ENCODE measurements at places on chromosomes 2 and 18. TPM values are rescaled to one million over a fixed set of nuclear protein-coding genes. Genes with fewer than 3 reads are reported as not detected.

CUL3 gene
- 82.2 TPM for total RNA-seq

ACOXL gene
- total RNA-seq = 2.9 TPM

MERTK gene
- 6.1 TPM for total RNA-seq

DNA sequence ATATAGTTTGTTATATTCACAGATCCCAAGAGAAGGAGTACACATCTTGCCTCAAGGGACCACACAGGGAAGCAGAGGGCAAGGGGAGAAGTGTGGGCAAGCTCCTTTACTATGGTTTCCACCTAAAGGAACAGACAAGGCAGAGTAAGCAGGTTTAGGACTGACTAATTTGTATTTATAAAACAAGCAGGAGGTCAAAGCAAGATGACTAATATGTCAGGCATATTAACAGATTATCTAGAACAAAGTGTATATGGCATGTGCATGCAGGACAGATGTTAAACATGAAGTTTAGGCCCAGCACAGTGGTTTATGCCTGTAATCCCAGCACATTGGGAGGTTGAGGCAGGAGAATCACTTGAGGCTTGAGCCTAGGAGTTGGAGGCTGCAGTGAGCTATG is 3.7 kb upstream of the LRP2 start:
- peaks cover 8% of the 10 kb centered on the region for H3K27me3 ChIP-seq
- H3K4me3 ChIP-seq = no peak overlapping the region
- H3K36me3 ChIP-seq = no peaks in the 10 kb centered on the region
- DNase-seq = no peak

DNA sequence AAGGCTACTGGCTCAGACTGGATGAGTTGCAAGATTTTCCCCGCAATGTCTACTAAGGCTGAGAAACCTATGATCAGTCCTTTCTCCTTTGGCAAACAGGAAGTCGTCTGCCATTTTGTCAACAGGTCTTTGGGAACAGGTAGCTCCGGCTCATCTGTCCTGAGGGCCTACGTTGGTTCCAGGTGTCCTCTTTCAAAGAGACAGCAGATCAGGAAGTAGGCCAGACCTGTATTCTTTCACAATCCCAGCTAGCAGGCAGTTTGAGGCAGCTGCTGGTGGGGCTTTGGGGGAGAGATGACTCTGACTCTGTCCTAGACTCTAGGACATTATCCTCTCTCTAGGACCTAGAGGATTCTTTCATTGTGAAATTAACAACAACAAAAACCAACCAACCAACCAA is 98.6 kb downstream of the ACTR2 start:
- no peak for DNase-seq
- no peak overlapping the region for H3K27ac ChIP-seq
- peaks cover 22% of the 10 kb centered on the region for H3K4me1 ChIP-seq
- no peaks in the 10 kb centered on the region for H3K36me3 ChIP-seq
- no peak overlapping the region for H3K4me3 ChIP-seq
- H3K27me3 ChIP-seq = no peaks in the 10 kb centered on the region

- H3K27me3 ChIP-seq = no peaks in the 10 kb centered on the region
- no peak overlapping the region for H3K27ac ChIP-seq
- no peaks in the 10 kb centered on the region for H3K36me3 ChIP-seq
- H3K4me1 ChIP-seq = peaks cover 10% of the 10 kb centered on the region
These were observed 1.6 kb downstream of the TXNL4A start for GRCh38 chr18:79986726-79987125.

- no peaks in the 10 kb centered on the region for H3K4me1 ChIP-seq
- no peak for DNase-seq
- no peaks in the 10 kb centered on the region for H3K36me3 ChIP-seq
These were observed 61.6 kb upstream of the TGFA start for GRCh38 chr2:70615222-70615621.

DNA sequence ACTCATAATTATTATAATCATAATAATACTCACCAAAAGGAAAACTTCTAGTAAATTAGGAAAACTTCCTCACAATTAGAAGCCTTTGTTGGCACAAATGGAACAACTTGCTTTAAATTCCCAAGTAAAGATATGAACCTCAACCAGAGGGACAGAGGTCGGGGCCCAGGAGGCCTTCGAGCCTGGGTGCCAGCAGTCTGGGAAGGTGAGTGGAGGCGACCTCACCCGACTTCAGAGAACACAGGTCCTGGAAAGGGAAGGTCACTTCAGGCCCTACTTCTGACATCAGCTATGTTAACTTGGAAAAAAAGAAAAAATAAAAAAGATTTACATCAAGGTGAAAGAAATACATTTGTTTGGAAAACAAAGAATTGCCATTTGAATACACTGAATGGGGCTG is 350.0 kb upstream of the MYT1L start:
- no peaks in the 10 kb centered on the region for H3K36me3 ChIP-seq
- H3K27ac ChIP-seq = no peak overlapping the region
- H3K27me3 ChIP-seq = no peaks in the 10 kb centered on the region
- no peak for DNase-seq
- no peak overlapping the region for H3K4me3 ChIP-seq
- no peaks in the 10 kb centered on the region for H3K4me1 ChIP-seq

DNA sequence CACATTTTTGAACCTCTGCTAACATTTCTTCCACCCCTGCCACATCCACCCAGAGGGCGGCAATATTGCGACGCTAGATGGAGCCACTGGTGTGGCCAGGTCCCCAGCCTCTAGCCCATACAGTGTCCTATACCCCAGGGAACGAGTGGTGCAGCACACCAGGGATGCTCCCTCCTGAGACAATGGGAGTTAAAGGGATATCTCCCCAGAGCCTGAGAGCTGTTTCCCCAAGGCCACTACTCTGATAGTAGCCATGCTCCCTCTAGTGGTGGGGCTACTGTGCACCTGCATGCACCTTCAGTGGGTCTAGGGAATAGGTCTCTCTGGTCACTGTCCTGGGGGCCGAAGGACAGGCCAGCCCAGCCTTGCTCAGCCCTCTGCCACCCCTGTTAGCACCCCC is 336.4 kb upstream of the FSHR start:
- no peaks in the 10 kb centered on the region for H3K27me3 ChIP-seq
- no peak overlapping the region for H3K4me3 ChIP-seq
- H3K27ac ChIP-seq = no peak overlapping the region
- H3K4me1 ChIP-seq = no peaks in the 10 kb centered on the region
- peak; percentile 71 for DNase-seq
- H3K36me3 ChIP-seq = no peaks in the 10 kb centered on the region

GRCh38 chr2:28495551-28496250 is at the start of gene PLB1:
Gene PLB1, plus strand, starts transcription at chr2:28496060. Its CDS starts 55 bp downstream, at chr2:28496115.
- no peak within 1 kb of the TSS for H3K27ac ChIP-seq
- no peak within 1 kb of the TSS for H3K4me3 ChIP-seq
- no peaks in the 10 kb centered on the region for H3K27me3 ChIP-seq
- H3K36me3 ChIP-seq = no peaks in the 10 kb centered on the region

GRCh38 chr2:173264603-173265366 is 89.9 kb upstream of the CDCA7 start:
- H3K36me3 ChIP-seq = no peaks in the 10 kb centered on the region
- no peak overlapping the region for H3K4me3 ChIP-seq
- peaks cover 16% of the 10 kb centered on the region for H3K4me1 ChIP-seq
- no peak for DNase-seq

DNA sequence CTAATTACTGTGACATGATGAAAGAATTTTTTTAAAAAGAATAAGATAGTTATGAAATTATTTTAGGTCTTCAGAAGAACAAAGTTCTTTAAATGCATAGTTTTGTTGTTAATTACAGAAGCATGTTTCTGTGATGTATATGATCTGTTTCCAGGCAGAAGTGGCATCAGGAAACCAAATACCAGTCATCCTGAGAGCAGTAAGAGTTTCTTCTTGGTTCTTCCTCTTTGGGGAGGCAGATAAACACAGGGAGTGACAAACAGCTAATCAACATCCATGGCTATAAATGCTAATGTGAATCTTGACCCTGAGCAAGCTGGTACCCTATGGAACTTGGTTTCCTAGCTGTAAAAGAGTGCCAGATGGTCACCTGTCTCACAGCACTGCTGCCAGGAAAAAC is 29.2 kb downstream of the WIPF1 start:
- H3K4me3 ChIP-seq = no peak overlapping the region
- H3K27ac ChIP-seq = no peak overlapping the region
- DNase-seq = no peak
- no peaks in the 10 kb centered on the region for H3K36me3 ChIP-seq

DNA sequence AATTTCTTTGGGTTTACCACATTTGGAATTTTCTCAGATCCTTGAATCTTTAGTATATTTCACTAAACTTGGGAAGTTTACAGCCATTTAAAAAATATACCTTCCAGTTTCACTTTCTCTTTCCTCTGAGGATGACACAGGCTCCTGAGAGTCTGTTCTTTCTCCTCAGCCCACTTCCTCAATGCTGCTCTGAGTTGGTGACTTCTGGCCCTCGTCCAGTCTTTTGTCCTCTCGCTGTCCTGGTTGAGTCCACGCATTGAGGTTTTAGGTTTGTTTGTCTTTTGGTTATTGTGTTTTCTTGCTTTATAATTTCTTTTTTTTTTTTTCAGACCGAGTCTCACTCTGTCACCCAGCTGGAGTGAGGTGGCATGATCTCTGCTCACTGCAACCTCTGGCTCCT is 40.7 kb upstream of the GALR1 start:
- H3K4me1 ChIP-seq = no peaks in the 10 kb centered on the region
- no peak for DNase-seq
- no peaks in the 10 kb centered on the region for H3K27me3 ChIP-seq
- H3K27ac ChIP-seq = no peak overlapping the region
- H3K4me3 ChIP-seq = no peak overlapping the region
- H3K36me3 ChIP-seq = no peaks in the 10 kb centered on the region

- H3K4me3 ChIP-seq = no peak overlapping the region
- no peak overlapping the region for H3K27ac ChIP-seq
These were observed 34.0 kb downstream of the FHOD3 start for GRCh38 chr18:36331521-36331971.

GRCh38 chr2:165453561-165454094 is 15.9 kb upstream of the CSRNP3 start:
- no peak overlapping the region for H3K27ac ChIP-seq
- H3K4me3 ChIP-seq = no peak overlapping the region
- H3K36me3 ChIP-seq = no peaks in the 10 kb centered on the region
- no peak for DNase-seq

GRCh38 chr2:232319803-232320442 is 58.6 kb upstream of the ALPP start:
- H3K4me3 ChIP-seq = no peak overlapping the region
- H3K4me1 ChIP-seq = no peaks in the 10 kb centered on the region
- no peaks in the 10 kb centered on the region for H3K36me3 ChIP-seq

GRCh38 chr2:75309596-75310463 is 110.5 kb upstream of the TACR1 start:
- no peaks in the 10 kb centered on the region for H3K4me1 ChIP-seq
- no peaks in the 10 kb centered on the region for H3K27me3 ChIP-seq
- no peak overlapping the region for H3K4me3 ChIP-seq
- no peak overlapping the region for H3K27ac ChIP-seq
- DNase-seq = no peak
- H3K36me3 ChIP-seq = no peaks in the 10 kb centered on the region

GRCh38 chr2:189440947-189441708 is at the start of gene WDR75:
Gene WDR75, plus strand, starts transcription at chr2:189441474. Its CDS starts 19 bp downstream, at chr2:189441493.
- DNase-seq = peak; percentile 96
- peak within 1 kb of the TSS; percentile 84 for H3K4me3 ChIP-seq
- peak within 1 kb of the TSS; percentile 83 for H3K27ac ChIP-seq
- H3K36me3 ChIP-seq = no peaks in the 10 kb centered on the region
- H3K27me3 ChIP-seq = no peaks in the 10 kb centered on the region
- peaks cover 9% of the 10 kb centered on the region for H3K4me1 ChIP-seq

GRCh38 chr2:105517814-105518705 is 119.2 kb upstream of the FHL2 start:
- H3K4me3 ChIP-seq = no peak overlapping the region
- no peaks in the 10 kb centered on the region for H3K36me3 ChIP-seq

- H3K27me3 ChIP-seq = no peaks in the 10 kb centered on the region
- H3K27ac ChIP-seq = no peak overlapping the region
- no peaks in the 10 kb centered on the region for H3K4me1 ChIP-seq
- H3K36me3 ChIP-seq = no peaks in the 10 kb centered on the region
- H3K4me3 ChIP-seq = no peak overlapping the region
- no peak for DNase-seq
These were observed 210.1 kb downstream of the WDR7 start for GRCh38 chr18:56861244-56861643.

- H3K27me3 ChIP-seq = no peaks in the 10 kb centered on the region
- no peak for DNase-seq
- no peaks in the 10 kb centered on the region for H3K4me1 ChIP-seq
These were observed 3.1 kb upstream of the ABCB11 start for GRCh38 chr2:169034256-169034655.

DNA sequence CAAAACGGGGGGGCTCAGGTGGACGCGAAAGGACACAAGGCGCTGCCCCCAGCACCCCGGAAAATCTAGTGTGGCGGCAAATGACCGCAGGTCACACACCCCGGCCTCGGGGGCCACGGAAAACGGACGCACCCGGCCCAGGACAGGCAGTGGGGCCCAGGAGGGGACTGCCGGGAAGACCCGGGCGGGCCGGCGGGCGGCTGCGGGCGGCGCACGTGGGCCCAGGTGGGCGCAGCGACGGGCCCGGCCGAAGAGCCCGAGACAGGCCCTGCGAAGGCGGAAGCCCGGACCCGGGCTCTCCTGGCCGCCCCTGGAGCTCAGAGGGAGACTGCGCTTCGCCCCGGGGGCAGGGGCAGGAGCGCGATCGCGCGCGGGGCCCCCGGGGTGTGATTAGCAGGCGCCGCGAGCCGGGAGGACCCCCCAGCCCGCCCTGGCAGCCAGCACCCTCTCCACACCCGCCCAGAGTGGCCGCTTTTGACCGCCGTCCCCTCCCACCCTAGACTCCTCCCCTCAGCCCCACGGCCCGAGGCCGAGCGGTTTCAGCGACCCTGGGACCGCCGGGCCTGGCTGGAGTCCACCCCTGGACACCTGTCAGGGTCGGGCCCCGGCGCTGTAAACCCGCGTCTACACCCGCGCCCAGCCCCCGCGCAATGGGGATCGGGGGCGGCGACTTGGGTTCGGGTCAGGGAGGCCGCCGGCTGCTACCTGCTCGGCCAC is 773 bp downstream of the MBP start:
- peaks cover 10% of the 10 kb centered on the region for H3K4me1 ChIP-seq
- H3K27ac ChIP-seq = no peak overlapping the region
- peak overlapping the region; percentile 79 for H3K4me3 ChIP-seq

- no peaks in the 10 kb centered on the region for H3K36me3 ChIP-seq
- H3K4me1 ChIP-seq = no peaks in the 10 kb centered on the region
- no peak overlapping the region for H3K27ac ChIP-seq
- no peaks in the 10 kb centered on the region for H3K27me3 ChIP-seq
These were observed 1136.0 kb downstream of the LRP1B start for GRCh38 chr2:140994856-140995255.

DNA sequence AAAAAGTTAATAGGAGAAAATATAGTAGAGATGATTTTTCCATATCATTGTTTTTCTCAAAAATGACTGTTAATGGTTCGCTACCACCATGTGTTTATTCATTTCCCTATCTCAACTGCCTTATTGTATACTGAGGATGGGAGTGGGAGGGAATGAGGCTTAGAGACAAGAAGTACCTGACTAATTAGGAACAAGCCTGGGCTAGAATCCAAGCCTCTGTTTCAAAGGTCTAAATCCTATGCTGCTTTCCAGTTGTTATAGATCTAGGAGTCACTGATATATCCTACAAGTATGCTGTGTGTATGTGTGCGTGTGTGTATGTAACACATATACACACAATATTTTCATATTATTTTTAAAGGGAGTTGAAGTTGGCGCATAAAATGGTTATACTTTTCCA is 465.9 kb downstream of the EPHA4 start:
- H3K36me3 ChIP-seq = no peaks in the 10 kb centered on the region
- no peaks in the 10 kb centered on the region for H3K4me1 ChIP-seq
- H3K27me3 ChIP-seq = no peaks in the 10 kb centered on the region
- H3K4me3 ChIP-seq = no peak overlapping the region
- DNase-seq = no peak

- peaks cover 22% of the 10 kb centered on the region for H3K4me1 ChIP-seq
- no peak overlapping the region for H3K4me3 ChIP-seq
- DNase-seq = no peak
- no peak overlapping the region for H3K27ac ChIP-seq
- H3K27me3 ChIP-seq = no peaks in the 10 kb centered on the region
These were observed 490.7 kb upstream of the ZEB2 start for GRCh38 chr2:145010635-145011034.
